Activated CD8-positive, alpha-beta memory T cell treated with anti-CD3 and anti-CD28 coated beads for 4 hours (primary cell): ENCODE measurements at places on chromosomes 2 and 18.
A peak's percentile ranks its signal among the peaks of the same experiment; 100 is the strongest.

- DNase-seq = no peak
Observed at GRCh38 chr2:71558300-71559051, 105.1 kb downstream of the DYSF start.

DNA sequence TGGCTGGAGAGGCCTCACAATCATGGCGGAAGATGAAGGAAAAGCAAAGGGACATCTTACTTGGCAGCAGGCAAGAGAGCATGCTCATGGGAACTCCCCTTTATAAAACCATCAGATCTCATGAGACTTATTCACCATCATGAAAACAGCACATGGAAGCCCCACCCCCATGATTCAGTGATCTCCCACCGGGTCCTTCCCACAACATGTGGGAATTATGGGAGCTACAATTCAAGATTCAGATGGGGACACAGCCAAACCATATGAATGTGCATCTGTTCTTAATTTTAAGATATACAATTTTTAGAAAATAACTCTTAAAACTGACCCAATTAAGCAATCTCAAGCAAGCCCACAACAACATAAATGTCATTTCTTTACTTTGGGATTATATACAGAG, 12.6 kb downstream of the C18orf63 start:
- no peak for DNase-seq

DNA sequence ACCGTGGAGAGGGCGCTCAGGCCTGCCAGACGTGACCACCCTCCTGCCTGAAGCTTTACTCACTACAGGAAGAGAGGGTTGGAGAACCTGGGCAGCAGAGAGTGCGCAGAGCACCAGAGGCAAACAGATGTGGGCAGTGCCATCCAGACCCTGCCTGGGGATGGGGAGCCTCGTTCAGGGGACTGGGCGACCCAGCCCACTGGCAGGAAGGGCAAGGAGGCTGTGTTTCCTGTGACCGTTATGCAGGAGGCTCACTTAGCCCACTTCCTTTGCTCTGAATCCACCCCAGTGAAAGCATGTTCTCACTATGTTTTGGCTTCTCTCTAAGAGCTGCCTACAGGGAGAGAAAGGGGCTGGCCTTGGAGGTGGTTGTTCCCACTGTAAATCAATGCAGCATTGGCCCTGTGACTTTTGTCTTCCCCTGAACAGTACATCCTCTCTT, 23.0 kb upstream of the ACKR3 start:
- DNase-seq = no peak

DNA sequence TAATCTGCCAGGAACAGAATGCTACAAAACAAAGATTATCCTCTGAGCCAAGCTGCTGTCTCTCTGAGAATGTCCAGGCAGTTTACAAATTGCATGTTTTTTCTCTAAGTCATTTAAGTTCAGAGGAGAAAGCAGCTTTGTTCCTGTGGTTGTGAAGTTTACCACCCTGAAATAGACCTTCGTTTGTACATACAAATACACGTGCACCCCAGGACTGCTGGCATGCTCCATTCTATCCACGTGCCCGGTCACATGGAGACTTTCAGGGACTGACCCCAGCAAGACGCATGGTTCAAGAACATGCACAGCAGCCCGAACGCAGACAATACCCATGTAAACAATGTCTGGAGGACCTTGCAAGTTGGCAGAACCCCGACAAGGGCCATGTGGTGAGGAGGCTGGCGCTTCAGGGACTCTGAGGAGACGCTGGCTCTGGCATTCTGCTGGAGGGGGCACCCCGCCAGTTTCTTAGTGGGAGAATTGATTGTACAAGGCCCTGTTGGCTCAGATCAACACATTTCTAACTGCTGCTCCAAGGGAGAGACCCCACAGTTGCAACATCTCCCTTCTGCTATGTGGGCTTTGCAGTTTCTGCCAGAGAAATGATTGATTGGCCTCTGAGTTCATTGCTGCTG, 33.3 kb downstream of the FAM178B start:
- DNase-seq = no peak

DNA sequence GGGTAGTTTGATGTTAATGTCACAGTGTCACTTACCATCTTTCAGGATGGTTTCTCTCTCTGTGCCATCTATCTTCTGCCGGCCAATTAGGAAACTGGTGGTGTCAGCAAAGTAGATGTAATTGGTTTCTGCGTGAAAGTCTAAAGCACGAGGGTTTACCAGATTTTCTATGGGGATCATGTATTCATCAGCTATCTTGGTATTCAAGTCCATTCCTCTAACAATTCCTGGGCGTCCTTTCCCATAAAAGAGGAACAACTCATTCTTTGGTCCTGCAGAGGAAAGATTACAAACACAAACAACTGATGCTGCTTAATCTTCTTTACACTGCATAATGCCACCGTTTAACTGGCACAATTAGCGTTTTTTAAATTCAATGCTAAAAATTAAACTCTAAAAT, 1081.9 kb downstream of the LRP1B start:
- no peak for DNase-seq

GRCh38 chr2:234091883-234092282, 41.4 kb downstream of the SPP2 start:
- no peak for DNase-seq

DNA sequence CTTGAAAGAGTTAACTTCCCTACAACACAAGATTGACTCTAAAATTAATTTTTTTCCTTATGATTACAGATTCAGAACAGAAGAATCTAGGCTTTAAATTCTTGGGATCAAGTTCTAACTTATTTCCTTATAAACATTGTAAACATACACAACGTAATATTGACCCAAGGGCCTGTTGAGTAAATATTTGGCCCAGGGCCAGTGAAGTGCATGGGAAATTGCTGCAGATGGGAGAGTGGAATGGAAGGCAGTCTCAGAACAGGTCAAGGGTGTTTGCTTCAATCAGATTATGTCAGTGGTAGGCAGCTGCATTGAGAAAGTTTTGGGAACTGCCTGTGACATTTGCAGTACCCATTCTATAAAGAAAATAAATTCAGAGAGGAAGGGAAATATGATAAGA, 137.6 kb downstream of the MYO1B start:
- DNase-seq = no peak

DNA sequence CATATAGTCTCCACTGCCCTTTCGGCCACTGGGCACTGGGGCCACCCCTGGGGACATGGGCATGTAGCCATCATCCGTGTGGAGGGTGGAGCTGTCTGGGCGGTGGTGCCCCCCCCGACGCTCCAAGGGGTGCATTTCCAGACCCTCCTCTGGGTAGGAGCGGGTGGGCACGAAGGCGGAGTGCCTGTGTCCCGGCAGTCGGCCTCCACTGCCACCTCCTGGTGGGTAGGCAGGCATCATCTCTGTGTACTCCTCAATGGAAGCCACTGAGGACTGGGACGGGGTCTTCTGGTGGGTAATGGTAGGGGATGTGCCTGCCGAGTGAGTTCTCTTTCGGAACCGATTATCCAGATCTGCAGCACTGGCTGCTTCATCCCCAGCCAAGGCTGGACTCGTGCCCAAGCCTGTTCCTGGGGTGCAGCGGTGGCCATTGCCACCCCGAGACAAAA, 2.8 kb downstream of the IRS1 start:
- DNase-seq = no peak

DNA sequence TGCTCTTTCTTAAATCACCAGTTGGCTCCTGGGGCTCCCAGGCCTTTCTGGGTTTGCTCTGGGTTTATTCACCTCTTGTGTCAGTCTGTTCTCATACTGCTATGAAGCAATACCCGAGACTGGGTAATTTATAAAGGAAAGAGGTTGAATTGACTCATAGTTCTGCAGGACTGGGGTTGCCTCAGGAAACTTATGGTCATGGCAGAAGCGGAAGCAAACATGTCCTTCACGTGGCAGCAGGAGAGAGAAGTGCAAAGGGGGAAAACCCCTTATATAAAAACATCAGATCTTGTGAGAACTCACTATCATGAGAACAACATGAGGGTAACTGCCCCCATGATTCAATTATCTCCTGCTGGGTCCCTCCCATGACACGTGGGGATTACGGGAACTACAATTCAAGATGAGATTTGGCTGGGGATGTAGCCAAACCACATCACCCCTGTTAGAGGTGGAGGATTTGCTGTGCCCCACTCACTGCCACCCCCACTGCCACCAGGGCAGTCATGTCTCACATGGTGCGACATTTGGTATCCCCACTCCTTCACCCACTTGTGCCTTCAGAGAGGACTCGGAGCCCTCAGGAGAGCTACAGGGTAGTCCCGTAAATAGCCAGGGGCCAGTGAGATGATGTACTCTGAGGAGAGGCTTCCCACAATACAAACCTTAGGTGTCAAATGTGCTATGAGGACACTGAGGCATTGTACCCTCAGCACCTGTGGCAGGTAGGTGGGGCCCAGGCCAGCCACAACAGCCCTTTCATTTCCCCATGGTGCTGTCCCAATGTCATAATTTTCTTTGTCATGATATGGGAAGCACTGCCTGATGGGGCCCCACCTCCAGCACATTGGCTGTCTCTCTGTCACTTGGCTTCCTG, 35.7 kb downstream of the CDC42EP3 start:
- DNase-seq = peak; percentile 49

GRCh38 chr2:189933041-189933440, 129.5 kb downstream of the MSTN start:
- no peak for DNase-seq

DNA sequence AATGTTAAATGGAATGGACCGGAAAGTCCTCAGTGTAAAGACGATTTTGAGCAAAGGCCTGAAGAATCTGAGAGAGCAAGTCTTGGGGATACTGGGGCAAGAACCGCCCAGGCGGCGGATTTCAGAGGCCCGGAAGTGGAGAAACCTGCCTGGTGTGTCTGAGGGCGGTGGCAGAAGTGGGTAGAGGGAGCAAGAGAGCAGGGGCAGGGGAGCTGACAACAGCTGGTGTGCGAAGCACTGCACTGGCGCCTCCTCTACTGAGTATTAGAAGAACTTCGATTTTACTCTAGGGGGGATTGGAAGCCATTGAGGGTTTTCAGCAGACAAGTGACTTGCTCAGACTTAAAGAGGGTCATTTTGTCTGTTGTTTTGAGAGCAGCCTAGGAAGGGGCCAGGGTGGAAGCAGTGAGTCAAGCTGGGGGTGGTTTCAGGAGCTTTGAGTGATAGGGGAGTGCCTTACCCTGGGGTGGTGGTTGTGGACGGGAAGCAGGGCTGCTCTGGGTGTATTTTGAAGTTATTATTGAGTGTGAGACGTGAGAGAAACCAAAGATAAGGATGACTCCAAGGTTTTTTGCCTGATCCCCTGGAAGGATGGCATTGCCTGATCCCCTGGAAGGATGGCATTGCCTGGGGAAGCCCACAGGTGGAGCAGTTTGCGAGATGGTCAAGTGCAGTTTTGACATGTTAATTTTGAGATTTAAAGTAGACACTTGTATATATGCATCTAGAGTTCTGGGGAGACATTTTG, 52.5 kb downstream of the ZNF236 start:
- no peak for DNase-seq

- no peak for DNase-seq
Observed at GRCh38 chr2:221571025-221571550, 1.0 kb downstream of the EPHA4 start.

- DNase-seq = no peak
Observed at GRCh38 chr18:74064510-74064909, 83.1 kb downstream of the FBXO15 start.

DNA sequence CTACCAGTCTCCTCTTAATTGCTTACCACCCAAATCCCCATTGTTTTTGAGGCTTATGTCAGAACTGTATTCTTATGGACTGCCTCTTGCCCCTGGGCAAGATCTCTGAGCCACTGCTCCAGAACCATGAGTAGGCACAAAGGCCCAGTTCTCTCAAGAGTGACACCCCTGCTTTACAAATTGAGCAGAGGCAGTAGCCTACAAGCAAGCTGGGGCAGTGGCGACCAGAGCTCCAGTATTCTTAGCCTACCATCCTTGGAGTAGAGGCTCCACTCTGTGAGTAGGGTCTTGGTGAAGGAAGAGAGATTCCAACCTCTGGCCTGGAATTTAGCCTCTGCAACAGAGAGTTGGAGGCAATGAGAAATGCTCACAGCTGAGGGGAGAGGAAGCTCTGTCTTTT, 36.5 kb downstream of the WDR75 start:
- no peak for DNase-seq

DNA sequence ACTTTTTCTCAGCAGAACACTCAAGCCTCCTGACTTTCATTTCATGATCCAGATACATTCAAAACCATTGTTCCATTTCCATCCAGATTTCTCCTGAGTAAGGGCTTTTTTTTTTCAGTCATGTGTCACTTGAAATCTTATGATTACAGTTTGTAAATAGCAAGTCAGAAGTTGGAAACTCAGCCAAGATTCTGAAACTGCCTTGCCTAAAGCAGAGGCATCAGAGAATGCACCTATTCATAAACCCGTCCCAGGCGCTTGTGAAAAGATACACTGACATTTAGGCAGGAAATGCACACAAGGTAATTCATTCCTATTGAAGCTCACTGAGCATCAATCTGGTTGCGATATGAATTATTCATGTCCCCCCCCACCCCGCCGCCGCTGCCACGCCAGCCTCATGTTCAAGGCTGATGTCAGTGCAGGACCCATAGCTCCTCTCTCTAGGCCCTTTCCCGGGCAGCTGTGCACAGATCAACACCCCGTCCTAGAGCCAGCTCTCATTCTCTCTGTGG, 30.4 kb upstream of the MGAT4A start:
- peak; percentile 39 for DNase-seq

DNA sequence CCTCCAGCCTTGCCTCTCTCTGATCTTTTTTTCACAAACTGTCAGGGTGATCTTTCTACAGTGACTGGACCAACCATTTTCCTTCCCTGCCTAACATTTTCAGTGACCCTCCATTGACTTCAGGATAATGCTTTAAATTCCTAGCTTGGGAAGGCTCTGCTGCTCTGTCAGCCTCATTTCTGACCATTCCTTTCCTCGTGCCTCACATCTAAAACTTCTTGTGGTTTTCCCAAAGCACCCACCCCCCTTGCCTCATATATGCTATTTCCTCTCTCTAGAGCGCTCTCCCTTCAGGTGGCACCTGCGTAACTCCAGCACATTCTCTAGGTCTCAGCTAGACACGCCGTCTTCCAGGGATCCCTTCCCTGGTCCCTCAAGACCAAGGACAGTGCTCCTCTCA, 37.2 kb downstream of the DRC1 start:
- DNase-seq = no peak

DNA sequence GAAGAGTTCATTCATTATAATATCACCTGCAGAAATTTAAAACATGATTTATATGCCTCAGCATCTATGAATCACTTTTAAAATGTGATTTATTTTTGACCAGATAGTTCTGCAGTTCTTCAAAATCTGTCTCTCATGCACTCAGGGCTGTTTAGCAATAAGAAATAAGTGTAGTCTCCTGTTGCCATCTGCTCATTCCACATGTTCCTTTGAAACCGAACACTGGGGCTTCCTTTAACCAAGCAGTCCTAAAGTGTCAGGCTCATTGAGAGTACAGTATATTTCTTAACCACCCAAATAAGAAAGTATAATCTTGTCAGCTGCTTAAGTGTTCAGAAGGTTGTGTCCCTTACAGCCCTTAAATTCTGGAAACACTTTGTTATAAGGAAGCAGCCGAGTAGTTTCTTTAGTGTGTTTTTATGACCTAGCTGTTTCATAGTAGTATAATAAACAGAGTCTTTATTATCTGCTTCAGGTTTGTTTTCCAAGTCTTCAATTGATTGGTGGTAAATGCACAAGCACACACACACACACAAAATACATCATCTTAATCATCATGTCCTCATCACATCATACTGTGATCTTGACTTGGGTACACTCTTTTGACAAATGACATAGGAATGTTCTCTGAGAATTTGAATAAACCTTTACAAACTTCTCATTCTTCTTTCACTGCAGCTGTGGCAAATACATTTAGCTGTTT, 10.4 kb downstream of the WDR7 start:
- no peak for DNase-seq
